ENCODE measurements at places on chromosomes 2 and 18.
A peak's percentile ranks its signal among the peaks of the same experiment; 100 is the strongest.

- DNase-seq, result peak; percentile 64
Measured at GRCh38 chr18:77899972-77900754, 650.5 kb downstream of the GALR1 start.

DNA sequence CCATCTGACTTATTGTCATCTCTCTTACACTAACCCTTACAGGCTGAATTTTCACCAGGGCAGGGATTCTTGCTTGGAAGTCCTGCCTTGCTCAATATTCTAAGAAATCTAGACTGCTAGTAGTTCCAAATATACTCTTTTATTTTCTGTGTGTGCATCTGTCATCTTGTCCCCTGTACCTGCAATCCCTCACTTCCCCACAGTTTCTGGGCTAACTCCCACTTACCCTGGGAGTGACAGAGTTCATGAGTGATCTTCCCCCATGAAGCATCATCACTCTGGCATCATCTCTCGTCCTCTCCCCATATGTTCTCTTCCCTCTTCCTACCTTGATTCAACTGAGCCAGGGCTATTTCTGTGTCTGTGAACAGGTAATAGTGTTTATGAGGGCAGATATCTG is 35.7 kb downstream of the HNMT start:
- no peak for DNase-seq

DNA sequence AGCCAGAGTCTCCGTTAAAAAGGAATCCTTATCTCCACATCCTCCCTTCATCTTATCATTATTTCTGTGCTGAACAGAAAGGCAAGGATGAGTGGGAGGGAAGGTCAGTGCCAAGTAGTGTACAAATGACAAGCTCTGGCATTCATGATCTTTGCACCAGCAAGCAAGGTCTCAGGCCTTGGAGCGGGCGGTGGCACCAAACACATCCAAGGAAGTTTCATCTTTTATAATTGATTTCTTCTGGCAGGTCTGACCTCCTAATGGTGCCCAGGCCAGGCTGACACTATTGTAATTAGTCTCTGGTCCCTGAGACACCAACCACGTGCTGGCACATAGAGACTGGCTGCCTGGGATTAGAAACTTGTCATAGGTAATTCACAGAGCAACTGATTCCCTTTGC is 336.6 kb downstream of the EN1 start:
- DNase-seq, result no peak

DNA sequence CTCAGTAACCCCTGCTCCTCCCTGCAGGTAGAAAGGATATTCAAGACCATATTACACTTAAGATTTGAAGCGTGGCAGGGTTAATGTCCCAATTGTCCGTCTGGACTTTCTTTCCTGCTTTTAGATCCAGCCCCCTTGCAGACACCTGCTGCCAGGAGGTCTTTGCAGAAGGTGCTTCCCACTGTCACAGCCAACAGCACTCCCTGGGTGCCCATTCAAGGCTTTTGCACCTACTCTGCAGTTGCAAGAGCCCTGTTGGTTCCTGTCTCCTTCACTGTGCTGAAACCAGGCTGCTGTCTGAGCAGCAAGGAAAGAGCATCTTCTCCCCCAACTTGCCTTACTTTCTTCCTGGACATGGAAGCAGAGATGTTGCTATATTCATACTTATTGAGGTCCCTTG is 1043.0 kb upstream of the POU3F3 start:
- no peak for DNase-seq

GRCh38 chr2:236600892-236601291 is 31.3 kb downstream of the ACKR3 start:
- no peak for DNase-seq

DNA sequence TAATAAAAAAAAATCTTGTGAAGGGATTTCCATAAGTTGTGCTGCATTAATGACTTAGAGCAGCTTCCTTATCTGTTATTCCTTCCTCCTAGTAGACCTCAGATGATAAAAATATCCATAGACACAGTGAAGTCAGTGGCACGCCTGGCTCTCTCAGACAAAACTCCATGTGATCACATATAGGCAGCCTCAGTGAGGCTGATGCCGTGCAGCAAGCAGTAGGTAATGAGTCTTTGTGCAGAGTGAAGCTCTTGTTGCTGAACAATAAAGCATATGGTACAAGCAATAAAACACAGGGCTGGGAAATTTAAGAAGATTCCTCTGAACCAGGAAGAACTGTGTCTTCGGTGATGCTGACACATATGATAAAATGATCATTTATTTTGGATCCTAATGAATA is 102.7 kb downstream of the CSRNP3 start:
- no peak for DNase-seq

DNA sequence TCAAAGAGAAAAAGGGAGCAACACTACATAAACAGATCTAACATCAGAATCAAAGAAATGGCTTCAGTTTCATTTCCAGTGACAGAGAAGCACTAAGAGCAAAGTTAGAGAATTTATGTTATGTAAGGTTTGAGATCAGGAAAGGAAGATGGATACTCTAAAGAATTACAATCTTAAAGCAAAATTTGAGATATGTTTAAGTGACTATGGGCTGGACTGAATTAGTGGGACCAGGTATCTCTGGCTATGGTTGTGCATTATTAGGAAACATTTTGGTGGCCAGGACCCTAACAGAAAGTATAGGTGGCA is 208.2 kb downstream of the CCDC178 start:
- no peak for DNase-seq

GRCh38 chr2:1594123-1594372 is 150.3 kb downstream of the PXDN start:
- DNase-seq, result no peak

DNA sequence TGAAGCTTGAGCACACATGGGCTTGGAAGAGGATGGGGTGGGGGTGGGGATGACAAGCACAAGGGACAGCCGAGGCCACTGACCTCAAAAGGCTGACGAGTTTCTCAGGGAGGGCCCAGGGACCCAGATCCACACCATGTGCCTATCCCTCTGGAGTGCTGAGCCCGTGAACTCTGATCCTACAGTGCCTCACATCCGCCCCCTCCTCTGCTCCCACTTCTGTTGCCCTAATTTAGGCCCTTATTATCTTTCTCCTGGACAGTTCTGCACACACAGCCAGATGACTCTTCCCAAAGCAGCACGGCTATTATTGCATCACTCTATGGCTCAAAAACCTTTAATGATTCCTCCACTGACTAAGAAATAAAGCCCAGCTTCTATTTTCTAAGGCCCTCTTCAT is 24.8 kb downstream of the CYRIA start:
- no peak for DNase-seq

DNA sequence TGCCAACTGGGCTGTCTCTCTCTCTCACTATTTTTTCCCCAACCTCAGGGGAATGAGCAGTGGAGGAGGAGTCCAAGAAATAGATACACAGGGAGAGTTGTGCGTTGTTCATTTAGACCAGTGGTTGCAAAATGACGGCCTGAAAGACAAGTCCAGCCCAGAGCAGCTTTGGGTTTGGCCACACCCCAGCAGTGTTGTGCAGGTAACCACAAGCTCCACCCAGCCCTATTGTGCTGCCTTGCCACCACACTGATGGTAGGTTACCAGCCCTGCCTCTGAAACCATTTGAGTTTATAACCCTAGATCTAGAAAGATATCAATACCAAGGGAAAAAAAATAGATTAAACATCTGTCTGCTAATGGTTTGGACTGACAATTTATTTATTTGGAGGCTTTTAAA is 144.3 kb downstream of the CMPK2 start:
- DNase-seq, result no peak

DNA sequence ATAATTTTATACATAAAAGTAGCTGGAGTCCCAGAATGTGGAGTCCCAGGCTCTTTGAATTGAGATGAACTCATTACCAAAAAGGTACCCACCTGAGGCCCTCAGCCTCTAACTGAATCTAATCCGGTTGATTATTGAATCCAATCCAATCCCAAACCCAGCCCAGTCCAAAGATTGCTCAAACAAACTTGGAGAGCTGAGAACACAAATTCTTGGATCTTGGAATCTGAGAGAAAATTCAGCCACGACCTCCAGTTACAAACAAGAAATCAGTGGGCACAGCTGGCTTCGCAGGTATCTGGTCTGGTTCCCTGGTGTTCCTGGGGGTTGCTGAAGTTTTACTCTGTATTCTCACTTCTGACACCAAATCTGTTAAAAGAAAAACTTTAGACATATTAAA is 28.4 kb upstream of the RHOB start:
- no peak for DNase-seq

- DNase-seq, result no peak
Measured at GRCh38 chr2:175187378-175187777, 5.9 kb upstream of the ATP5MC3 start.

DNA sequence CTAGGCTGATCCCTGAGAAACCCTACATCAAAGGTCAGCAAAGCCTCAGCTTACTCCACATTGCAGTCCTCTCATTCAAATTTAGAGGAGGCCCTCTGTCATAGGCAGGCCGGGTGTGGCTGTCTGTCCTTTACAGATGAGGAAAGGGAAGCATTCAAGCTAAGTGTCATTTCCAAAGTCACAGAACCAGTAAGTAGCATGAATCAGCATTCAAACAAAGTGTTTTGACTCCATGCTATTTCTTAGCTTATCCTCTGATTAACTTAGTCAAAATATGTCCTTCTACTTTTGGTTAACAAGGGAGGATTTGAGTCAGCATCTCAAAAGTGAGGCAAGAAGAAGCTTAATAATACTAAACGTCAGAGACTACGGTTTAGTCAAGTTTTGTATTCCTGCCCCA is 409.0 kb upstream of the POU3F3 start:
- DNase-seq, result no peak

GRCh38 chr18:54278615-54279014 is 9.3 kb downstream of the POLI start:
- DNase-seq, result no peak

- DNase-seq, result no peak
Measured at GRCh38 chr2:134284119-134284670, 30.3 kb downstream of the MGAT5 start.

DNA sequence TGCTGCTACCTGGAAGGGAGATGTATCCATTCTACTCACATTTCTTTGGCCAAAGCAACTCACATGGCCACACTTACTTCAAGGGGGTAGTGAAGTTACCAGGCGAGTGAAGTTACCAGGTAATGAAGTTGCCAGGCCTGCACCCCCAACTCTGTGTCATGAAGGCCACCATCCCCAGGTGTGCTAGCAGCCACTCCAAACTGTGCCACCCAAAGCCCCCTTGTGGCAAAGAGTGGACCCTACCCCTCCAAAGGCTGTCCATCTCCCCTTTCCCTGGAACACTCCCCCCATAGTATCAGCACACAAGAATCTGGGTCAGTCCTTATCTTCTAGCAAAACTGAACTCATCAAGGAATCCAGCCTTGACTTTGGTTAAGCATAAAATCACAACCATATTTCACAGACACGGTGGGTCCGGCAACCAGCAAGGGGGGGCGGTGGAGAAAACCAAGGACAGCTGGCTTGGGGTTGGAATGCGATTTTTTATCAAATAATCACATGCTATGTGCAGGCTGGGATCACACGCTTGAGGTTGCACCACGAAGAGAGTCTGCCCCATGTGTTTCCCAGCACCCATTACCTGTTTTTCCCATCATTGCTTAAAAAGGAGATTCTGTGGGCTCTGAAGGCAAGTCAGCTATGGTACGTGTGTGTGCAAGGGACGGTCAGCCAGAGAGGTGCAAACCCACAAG is 60.9 kb downstream of the ZFP36L2 start:
- no peak for DNase-seq

GRCh38 chr2:40370007-40370395 is 81.9 kb downstream of the SLC8A1 start:
- DNase-seq, result no peak

DNA sequence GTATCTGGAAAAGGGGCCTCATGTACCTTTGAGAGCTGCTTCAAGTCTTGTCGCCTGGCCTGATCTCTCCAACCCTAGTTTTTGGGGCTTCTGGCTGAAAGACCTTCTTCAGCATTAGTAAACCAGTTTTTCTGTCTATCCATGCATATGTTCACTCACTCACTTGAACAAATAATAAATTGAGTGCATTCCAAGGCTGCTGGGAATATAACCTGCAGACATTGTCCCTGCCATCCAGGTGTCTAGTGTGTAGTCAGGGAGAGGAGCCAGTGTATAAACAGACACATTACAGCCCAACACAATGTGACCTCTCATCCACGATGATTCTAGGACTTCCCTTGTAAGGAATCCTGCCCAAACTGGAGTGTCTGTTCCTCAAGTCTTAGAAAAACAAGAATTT is 262.1 kb downstream of the PRKCE start:
- no peak for DNase-seq

DNA sequence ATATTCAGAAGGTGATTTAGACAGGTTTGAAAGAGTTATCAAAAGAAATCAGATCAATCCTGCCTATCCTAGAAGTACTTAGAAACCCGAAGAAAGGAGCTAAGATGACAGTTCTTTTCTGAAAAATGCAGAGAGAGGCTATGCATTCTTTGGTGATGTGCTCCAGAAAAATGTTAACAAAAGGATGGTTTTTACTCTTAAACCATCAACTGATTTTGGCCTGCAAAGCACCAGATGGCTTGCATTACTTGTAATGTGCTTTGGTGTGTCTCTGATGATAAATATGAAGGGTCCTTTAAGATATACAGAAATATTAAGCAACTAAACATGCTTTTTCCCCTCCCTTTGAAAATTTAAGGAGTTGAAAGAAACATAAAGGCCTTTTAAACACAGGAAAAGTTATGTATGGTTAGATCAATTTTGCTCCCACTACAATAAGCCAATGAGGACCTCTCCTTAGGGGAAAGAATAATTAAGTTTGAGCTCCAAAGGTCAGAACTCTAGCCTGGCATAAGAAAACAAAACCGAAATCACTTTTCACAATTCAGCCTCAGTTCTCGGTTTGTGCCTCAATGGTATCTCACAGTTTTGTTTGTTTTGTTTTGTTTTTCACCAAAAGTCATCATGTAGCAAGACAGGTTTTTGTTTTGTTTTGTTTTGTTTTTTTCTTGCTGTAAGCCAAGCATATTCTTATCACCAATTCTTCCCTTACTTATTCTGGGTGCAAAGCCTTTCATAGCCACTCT is 302.4 kb upstream of the NT5C1B start:
- no peak for DNase-seq

DNA sequence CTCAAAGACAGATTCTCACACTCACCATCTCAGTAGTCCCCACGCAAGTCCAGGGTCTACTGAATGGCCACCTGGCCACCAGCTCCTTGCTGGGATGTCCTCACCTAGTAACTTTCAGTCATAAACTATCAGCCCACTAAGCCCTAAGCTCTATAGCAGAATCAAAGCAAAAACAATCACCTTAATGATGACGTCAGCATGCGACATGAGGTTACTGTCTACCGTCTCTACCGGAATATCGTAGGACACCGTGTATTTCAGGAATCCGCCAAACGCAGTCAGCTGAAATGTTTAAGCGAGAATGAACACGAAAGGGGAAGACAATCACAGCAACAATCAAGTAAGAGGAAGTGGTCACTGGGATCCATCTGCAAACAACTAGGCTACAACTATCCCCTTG is 81.8 kb downstream of the LAMA1 start:
- no peak for DNase-seq

DNA sequence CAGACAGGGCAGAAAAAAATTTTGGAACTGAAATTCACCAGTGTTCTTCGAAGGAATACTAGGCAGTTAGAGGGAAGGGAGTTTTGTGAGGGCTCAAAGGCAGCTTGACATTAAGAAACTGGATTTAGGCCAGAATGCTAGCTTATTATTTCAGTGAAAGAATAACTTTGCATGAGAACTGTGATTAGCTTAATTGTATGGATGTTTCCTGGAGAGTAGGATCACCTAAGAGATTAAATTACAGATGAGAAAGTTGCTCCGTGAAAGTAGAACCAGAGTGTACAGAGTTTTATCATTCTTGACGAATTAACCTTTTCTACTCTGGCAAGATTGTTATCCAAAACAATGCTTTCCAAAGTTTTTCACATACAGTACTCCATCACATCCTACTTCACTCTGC is 6.2 kb downstream of the SPAG16 start:
- no peak for DNase-seq

All from stimulated activated naive CD8-positive, alpha-beta T cell treated with anti-CD3 and anti-CD28 coated beads, Interleukin-15, Interleukin-2, amounts not matched to agents 100 U/mL and 50 U/mL, for 24 hours (primary cell).